Activated CD4-positive, alpha-beta T cell treated with anti-CD3 and anti-CD28 coated beads for 48 hours (primary cell): ENCODE measurements at places on chromosomes 4 and X.
A peak's percentile ranks its signal among the peaks of the same experiment; 100 is the strongest.

DNA sequence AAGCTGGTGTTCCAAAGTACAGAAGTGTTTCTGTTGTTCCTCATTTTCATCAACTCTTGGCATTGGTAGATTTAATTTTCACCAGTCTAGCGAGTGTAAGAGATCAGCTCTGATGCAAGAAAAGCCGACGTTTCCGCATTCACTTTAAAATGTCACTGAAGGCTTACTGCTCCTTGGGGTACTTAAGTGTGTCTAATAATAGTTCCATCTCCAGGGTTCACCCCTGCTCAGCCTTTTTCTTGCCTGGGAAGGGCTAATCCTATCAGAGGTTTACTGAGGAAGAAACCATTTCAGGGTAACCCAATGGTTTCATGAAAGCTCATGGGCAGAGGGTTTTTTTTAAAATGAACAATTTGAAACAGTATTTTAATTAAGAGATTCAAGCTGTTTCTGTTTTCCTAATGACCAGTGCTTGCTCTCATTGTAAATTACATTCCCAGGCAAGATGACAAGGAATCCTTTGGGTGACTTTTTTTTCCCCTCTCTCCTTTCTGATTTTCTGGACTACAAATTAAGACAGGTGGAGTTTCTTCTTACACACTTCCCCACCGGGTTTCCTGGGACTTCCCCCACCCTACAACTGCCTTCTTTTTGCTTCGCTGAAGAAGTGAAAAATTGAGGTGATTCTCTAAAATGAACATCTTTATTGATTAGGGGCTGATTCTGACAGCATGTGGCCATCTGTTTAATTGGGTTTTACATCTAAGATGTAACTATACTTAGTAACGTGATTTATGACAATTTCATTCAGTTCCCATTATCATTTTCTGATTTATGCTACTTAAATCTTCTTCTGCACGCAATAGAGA is 78.7 kb upstream of the CBLL2 start:
- no peak for DNase-seq

DNA sequence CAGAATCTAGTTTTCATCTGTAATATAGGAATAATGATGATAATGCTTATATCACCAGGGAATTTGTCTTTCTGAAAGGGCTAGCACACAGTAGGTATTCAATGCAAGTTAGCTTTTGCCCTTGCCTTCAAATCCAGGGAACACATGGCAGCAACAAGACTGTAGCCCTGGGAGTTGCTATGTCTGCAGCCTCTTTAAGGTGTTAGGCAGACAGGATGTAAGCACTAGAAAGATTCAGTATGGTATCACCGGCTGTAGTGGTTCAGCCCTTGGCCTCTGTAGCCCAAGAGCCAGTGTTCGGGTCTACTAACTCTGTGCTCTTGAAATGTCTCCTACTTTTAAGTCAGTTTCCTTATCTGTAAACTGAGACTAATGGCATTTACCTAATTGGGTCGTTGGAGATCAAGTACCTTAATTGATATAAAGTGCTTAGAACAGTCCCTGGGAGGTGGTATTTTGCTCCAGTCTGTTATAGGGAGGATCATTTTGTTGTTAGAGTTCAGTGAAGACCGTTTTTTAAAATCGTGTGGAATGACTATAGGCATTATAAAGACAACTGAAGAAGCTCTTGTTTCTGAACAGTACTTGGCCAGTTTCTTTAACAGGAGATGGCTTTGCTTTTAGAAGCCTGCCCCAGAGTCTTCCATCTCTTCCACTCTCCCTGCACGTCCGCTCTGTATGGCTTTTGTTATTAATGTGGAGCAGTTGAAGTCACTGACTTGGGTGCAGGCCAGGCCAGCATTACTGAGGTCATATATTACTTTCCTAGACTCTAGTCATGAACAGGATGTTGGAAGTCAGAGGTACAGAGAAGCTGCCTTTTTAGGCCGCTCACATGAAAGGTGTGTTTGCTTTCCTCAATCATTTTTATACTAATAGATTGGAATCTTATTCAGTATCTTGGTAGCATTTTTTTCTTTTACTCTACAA is 44.8 kb downstream of the GAB1 start:
- no peak for DNase-seq

GRCh38 chrX:133985164-133985966 is at the start of gene GPC3:
TSS of gene GPC3 (minus strand) at chrX:133985594.
- peak; percentile 41 for DNase-seq

GRCh38 chr4:83108101-83108861 is 6.2 kb downstream of the PLAC8 start:
- DNase-seq, result peak; percentile 31

DNA sequence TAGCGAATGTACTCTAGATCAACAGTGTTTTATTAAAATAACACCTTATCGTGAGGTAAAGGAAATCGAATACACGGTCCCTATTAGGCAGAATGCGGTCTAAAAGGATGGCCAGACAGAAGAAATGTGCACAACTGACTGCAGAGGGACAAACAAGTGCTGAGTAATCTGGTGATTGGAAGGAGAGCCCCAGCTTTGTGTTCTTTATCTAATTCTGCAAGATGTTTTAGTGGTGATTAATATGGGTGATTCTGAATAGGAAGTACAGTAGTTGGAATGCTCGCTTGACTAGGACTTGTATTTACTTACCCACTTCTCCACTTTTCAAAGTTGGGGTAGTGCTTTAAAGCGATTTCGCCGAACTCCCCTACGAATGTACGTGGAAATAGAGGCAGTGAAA is 1.2 kb downstream of the WDR44 start:
- no peak for DNase-seq

GRCh38 chr4:86472377-86473019 is 112.6 kb upstream of the MAPK10 start:
- no peak for DNase-seq

- DNase-seq, result no peak
Observed at GRCh38 chrX:104310090-104310489, 55.4 kb upstream of the ESX1 start.

GRCh38 chr4:163164591-163164990 is 2.1 kb downstream of the NAF1 start:
- DNase-seq, result no peak

DNA sequence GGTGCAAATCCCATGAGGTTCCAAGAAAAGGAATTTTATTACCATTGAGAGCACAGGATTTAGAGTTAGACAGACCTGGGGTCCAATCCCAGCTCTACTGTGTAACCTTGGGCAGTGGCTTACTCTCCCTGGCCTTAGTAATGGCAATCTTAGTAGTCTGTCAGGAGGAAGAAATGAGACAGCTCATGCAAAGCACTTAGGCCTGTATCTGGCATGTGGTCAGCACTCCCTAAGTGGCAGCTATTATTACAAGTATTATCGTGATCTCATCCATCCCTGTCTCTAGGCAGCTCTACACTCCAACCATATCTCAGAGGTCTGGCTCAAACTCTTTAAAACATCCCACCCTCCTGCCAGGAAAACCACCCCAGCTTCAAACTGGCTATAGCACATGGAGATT is 129.6 kb upstream of the NALF2 start:
- no peak for DNase-seq

GRCh38 chr4:89708903-89709421 is 128.0 kb downstream of the SNCA start:
- no peak for DNase-seq

GRCh38 chr4:48127231-48127630 is 6.8 kb downstream of the TXK start:
- no peak for DNase-seq

DNA sequence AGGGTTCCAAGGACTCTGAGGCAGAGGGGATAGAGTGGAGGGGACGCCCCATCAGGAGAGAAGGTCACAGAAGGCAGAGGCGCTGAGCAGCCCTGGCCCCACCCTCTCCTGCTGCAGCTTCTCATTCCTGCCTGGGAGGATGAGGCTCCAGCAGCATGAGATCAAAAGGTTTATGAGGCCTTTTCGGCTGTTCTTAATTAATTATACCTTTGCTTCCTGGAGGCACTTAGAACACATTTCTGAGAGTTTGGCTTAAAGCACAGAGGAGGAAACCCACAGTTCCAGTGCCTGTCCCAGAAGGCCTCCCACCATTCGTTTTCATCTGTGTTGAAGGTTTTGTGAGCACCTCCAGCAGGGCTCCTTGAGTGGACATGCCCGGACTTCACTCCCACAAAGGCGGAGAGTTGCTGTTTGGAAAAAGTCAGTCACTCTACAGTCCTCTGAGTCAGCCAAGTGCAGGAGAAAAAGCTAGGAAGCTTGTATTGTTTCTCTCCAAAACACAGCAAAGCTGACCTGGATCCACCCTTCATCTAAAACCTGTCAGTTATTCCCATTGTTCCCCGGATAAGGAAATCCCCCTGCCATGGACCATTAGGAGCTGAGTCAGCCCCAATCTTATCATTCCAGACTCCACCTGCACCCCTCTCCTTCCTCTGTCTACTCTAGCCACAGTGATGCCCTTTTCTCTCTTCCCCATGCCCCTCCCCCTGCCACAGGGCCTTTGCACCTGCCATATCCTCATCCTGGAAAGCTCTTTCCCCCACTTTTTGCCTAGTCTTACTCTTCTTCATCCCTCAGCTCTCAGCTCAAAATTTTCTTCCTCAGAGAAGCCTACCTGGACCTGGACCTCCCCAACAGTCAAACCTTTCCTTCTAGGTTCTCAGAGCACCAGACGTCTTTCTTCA is 276.8 kb downstream of the FBXW7 start:
- no peak for DNase-seq

DNA sequence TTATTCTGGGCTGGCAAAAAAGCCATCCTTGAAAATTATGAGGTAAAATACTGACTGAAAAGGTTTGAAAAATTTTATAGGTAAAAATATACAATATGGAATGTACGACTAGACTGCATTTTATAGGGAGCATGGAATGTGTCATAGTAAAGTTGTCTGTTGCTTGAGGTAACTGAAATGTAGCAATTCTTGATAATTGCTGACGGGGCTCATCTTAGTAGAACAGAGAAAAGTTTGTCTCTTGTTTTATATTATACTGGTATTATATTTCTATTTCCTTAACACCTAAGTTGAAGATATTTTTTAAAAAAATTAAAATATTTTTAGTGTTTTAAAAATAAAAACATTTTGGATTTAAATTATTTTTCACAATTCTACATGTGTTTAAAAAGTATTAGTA is 11.0 kb downstream of the GRIA2 start:
- no peak for DNase-seq

GRCh38 chrX:103254171-103254824 is 657 bp downstream of the TCEAL8 start:
- peak; percentile 51 for DNase-seq

- no peak for DNase-seq
Observed at GRCh38 chr4:7124689-7125442, 57.0 kb upstream of the GRPEL1 start.

DNA sequence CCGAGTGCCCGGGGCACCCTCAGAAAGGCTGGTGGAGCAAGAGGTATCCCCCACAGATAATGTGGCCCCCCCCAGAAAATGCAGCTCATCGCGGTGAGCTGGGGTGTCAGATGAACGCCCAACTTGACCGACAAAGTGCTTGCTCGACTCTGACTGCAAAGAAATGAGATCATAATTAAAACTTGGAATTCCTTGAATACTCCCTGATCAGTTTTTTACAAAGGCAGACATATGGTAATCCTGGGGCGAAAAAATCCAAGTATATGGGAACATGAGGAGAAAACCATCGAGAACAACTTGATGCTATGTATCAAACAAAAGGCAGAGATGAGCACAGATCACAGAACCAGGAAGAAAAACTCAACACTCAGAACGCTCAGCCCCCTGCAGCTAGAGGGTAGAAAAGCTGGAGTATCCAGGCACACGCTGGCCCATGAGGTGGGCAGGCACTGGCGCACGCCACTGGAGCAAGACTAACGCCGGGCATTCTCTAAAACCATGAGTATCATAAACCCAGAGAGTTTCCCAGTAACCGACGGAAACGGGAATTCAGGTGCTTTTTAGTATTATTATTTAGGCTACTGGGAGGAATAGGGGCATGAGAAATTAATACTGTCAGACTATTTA is 127.3 kb downstream of the AFAP1 start:
- no peak for DNase-seq

GRCh38 chr4:188417181-188417580 is 277.9 kb downstream of the TRIML1 start:
- no peak for DNase-seq

- DNase-seq, result no peak
Observed at GRCh38 chrX:22135171-22135711, 103.1 kb downstream of the PHEX start.

- DNase-seq, result no peak
Observed at GRCh38 chr4:182093935-182094334, 149.3 kb upstream of the TENM3 start.

DNA sequence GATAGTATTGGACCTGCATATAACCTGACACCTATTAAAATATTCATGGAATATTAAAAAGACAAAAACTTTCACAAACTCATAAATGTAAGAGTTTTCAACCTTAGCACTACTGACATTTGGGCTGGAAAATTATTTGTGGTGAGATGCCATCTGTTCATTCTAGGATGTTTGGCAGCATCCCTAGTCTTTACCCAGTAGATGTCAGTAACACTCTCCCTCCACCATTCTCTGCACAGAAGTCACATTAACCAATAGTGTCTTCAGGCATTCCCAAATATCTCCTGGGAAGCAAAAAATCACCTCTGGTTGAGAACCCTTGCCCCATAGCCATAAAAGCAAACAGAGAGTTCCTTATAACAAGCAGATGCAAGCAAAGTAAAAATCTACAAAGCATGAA is 41.4 kb upstream of the NDST4 start:
- DNase-seq, result no peak

DNA sequence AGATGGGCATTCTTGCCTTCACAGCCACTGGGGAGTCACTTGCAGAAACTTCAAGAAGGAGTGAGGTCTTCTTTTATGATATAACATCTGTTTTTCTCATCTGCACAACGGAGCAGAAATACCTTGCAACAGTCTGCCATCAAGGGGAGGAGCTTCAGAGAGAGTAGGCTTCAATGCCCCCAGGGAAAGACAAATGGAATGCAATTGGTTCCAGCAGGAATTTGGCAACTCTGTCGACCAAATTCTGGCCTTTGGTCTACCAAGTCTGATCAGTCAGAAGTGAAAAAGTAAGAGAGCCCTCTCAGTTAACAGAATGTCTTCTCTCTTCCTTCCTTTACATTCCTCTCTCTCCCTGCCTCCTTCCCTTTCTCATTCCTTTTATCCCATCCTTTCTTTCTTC is 229.3 kb downstream of the IDS start:
- DNase-seq, result no peak

- peak; percentile 65 for DNase-seq
Observed at GRCh38 chrX:124388562-124388961, 42.2 kb downstream of the SH2D1A start.

- DNase-seq, result no peak
Observed at GRCh38 chr4:39996811-39997210, 19.1 kb upstream of the PDS5A start.

GRCh38 chr4:54233277-54233696 is 4.2 kb downstream of the PDGFRA start:
- DNase-seq, result peak; percentile 88

GRCh38 chrX:129493643-129494042 is 29.6 kb downstream of the SMARCA1 start:
- no peak for DNase-seq
